ENCODE measurements at places on chromosomes 2 and 18.
A peak's percentile ranks its signal among the peaks of the same experiment; 100 is the strongest.

DNA sequence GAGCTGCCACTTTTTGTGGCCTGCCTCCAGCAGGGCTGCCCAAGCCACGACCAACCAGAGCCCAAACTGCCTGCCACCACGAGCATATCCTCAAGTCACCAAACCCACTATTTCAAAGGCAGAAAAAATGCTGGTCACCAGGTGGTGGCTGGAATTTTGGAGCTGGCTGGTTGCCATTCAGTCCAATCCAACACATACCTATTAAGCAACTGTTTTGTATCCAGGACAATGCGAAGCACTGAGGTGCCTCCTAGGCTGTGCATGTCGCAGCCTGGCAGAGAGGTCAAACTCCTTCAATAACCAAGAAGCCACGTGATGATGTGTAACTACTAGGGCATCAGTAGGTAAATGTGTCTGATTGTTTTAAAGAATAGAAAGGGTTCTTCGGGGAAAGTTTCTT is 108.3 kb upstream of the PPP1CB start:
- peak; percentile 71 for DNase-seq

- peak; percentile 17 for DNase-seq
Observed at GRCh38 chr18:67154979-67155378, 361.5 kb downstream of the DSEL start.

- no peak for DNase-seq
Observed at GRCh38 chr2:181847198-181847556, 44.4 kb upstream of the ITPRID2 start.

DNA sequence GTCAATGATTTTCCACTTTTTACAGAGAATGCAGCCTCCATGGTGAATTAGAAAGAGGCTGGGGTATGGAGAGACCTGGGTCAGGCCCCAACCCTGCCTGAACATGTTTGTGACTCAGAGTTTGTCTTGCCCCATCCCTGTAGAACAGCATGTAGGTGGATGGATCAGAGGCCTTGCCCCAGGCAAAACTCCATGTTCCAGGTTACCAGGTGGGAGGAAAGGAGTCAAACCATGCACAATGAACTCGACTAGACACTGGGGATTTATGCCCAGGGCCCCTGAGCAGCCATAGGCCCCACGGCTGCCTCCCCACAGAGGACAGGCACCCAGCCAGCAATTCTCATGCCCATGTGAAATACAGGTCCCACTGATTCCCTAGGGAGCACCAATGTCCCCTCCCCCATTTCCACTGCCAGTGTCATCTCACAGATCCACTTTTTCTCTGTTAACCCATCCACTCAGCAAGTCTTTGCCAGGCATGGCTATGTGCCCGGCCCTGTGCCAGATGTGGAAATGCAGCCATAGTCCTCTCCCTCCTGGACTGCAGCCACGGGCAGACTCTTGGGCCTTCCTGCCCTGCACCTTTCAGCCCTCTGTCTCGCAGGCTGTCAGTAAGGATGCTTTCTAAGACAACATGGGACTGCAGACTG is 737.8 kb upstream of the HS6ST1 start:
- peak; percentile 99 for DNase-seq

- DNase-seq: no peak
Observed at GRCh38 chr2:1839066-1839756, 94.9 kb upstream of the PXDN start.

GRCh38 chr2:216671081-216671411 is 24.3 kb downstream of the IGFBP5 start:
- DNase-seq: no peak

- DNase-seq: no peak
Observed at GRCh38 chr2:97928591-97928990, 67.2 kb downstream of the TMEM131 start.

- DNase-seq: no peak
Observed at GRCh38 chr2:67881816-67882215, 181.0 kb downstream of the C1D start.

- peak; percentile 45 for DNase-seq
Observed at GRCh38 chr2:76640905-76641304, 881.3 kb downstream of the LRRTM4 start.

DNA sequence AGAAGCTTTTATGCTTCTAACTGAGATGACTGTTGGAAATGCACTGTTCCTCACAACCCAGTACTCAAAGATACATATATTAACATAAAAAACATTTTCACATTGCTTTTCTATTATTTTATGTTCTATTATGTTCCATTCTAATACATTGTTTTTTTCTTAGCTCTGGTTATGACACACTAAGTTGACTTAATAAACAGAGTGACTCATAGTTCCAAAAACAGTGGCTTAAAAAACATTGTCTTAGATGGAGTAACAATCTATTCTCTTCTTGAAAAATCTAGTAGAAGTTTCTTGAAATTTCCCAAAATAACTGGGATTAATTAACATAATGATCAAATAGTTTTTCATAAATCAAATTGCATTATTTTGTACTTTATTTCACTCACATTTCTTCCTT is 328.2 kb upstream of the LRATD1 start:
- DNase-seq: peak; percentile 61

DNA sequence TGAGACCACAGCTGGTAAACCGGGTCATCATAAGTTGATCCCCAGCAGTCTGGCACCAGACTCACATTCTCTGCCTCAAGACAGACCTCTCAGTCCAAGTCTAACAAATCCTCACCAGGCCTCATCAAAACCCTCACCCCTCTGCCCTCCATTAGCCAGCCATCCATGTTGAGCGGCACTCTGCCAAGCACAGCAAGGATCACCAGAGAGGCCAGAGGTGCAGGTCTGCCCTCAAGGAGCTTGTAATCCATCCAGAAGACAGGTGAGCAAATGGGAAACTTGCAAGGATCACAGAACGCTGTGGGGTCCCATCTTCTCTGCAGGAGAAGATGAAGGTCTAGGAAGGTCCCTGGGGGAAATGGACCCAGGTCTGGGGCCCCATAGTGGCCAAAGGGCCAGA is 63.6 kb downstream of the TNS1 start:
- DNase-seq: no peak

GRCh38 chr2:105385731-105386540 is 12.9 kb downstream of the FHL2 start:
- no peak for DNase-seq

DNA sequence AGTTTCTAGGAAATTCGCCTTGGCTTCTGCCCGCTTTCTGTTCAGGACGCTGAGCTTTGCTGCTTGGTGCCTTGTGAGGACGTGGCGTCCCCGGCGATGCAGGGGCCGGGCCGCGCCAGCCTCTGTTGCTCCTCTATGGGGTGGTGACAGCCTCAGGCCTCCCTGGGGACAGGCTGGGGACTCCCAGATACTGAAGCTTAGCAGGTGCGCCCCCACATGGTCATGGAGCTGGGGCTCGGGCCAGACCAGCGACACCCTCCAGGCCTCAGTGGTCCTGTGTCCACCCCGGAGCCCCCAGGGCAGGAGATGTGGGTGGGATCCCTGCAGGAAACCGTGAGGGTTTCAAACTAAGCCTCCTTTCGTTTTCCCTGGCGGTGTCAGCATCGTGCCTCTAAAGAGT is 29.2 kb downstream of the KCNG2 start:
- DNase-seq: no peak

DNA sequence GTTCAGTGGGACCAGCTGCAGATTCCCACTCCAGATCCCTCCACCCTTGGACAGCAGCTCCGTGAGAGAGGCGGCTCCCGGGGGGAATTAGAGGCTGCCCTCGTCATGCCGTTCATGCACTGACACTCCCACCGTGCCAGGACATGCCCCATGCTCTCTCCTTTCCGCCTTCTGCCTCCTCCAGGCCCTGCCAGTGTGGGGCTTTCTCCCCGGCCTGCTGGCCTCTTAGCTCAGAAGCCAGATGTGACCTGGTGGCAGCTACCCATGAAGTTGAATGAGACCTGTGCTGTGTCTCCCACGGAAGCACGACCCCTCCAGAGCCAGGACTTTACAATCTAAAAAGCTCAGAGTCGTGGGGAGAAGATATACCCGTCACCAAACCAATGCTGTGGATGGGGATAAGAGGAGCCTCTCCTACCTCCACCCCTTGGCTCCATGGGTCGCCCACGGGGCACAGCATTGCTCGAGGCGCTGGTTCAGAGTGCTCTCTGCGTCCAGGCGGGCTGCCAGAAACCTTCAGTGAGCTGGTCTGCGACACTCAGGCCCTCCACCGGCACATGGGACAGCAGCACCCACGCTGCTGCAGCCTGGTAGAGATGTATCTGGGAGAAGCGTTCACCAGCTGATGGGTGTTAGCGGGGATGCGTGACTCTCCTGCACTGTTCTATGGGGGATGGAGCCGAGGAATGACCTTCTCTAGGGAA is 111.0 kb upstream of the GPC1 start:
- DNase-seq: peak; percentile 54
